ENCODE measurements at places on chromosomes 3 and 15.

DNA sequence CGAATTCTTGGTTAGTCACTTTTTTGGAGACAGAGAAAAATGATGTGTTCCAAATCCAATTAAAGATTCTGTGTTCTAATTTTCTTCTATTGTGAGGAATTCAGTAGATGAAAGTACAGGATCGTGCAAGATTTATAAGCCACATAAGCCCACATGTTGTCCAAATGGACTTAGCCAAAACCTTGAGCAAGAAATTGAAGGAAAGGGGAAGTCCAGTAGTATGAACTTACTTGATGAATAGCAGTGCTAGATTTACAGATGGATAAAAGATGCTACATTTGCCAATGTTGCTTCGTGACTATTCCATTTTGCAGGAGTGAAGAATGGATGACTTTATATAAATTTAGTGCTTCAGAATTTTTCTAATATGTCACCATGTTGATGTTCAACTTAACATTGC lies 120.0 kb upstream of the ATP11B start:
- no peak for DNase-seq

GRCh38 chr3:136404056-136404455 lies 153.9 kb downstream of the PCCB start:
- DNase-seq, result no peak

GRCh38 chr3:100260081-100260684 lies 609 bp upstream of the TBC1D23 start:
- DNase-seq, result no peak

GRCh38 chr3:129317848-129318247 lies 39.2 kb downstream of the HMCES start:
- no peak for DNase-seq

GRCh38 chr3:38015485-38015884 lies 14.0 kb downstream of the PLCD1 start:
- DNase-seq, result no peak

Data from stimulated activated CD8-positive, alpha-beta memory T cell treated with anti-CD3 and anti-CD28 coated beads, Interleukin-12 subunit alpha, Interleukin-12 subunit beta, amount 100 ng/mL, for 1 hour (primary cell).